Activated T-cell treated with anti-CD3 and anti-CD28 coated beads, Interleukin-2, amount 50 U/mL, for 4 hours (primary cell): ENCODE measurements at places on chromosomes 1 and 21. TPM values are rescaled to one million over a fixed set of nuclear protein-coding genes. Genes with fewer than 3 reads are reported as not detected.
A peak's percentile ranks its signal among the peaks of the same experiment; 100 is the strongest.

Gene FTCD
- total RNA-seq: 0.71 TPM

Gene INSRR
- total RNA-seq: not detected

Gene RAP1GAP
- 1.2 TPM for total RNA-seq

Gene GBP5
- 177 TPM for total RNA-seq

- no peak for DNase-seq
Observed at GRCh38 chr1:18158714-18159113, 51.1 kb downstream of the IGSF21 start.

DNA sequence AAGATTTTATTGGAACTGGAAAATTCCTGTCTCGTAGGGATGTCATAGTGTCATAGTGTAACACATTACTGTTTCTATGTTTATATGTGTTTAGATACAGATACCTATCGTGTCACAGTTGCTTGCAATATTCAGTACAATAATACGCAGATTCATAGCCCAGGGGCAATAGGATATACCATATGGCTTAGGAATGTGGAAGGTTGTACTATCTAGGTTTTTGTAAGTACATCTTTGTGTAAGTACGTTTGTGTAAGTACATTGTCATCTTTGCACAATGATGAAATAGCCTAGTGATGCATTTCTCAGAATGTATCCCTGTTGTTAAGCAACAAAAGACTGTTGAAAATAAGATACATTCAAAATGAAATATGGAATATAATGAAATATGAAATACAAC is 68.9 kb downstream of the CAMTA1 start:
- DNase-seq: no peak

GRCh38 chr1:205211839-205212536 is 486 bp upstream of the DSTYK start:
- DNase-seq: no peak

DNA sequence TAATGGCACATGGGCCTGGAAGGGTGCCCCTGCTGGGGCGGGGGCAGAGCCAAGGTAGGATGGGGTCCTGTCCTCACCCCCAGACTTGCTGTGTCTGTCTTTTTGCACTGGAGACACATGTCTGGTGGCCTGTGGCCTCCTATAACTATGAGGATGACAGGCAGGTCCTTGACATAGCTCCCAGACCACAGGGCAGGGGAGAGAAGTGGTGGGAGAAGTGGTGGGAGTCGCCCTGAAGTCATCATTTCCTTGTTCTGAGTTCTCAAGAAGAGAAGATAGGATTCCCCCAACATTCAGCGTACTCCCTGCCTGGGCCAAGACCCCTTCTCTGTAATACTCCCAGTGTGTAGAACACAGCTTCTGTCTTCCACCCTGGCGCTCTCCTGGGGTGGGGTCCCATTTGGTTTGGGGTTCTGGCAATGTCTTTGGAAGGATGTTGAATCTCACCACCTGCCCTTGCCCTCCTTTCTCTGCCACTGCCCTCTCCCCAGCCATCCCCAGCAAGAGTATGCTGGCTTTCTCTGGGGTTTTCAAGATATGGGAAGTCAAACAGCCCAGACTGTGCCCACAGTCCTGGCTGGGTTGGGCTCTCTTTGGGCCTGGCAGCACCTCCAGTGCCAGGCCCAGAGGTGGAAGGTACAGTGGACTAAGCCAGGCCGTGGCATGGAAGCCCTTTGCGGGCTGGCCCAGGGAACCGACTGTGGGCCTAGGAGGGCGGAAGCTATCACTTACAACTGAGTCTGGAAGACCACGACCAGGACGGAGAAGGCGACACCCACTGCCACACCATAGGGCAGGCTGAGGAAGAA is 19.4 kb downstream of the SLC26A9 start:
- no peak for DNase-seq

DNA sequence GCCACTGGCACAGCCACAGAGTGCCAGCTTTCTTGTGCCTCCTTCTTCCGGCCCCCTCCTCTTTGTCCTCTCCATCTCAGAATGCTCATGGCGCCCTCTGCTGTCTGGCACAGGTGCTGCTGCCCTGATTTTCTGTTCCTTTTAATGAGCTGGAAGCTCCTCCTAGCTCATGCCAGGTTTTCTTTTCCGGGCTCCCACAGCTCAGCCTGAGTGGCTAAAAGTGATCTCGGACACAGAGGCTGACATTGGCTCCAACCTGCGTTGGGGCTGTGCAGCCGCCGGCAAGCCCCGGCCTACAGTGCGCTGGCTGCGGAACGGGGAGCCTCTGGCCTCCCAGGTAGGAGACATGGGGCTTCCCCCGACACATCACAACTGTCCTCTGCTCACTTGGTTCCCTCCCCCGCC is 18.7 kb downstream of the CNTN2 start:
- DNase-seq: peak; percentile 58

DNA sequence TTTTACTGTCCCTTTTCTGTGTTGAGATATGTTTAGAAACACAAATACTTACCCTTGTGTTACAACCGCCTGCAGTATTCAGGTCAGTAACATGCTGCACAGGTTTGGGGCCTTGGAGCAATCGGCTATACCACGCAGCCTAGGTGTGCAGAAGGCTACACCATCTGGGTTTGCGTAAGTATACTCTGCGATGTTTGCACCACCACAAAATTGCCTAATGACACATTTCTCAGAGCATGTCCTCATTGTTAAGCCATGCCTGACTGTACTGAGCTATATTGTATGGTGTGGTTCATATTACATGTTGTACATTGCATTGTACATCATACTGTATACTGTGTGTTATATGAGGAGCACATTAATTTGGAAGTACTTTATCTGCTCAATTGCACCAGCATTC is 247.4 kb downstream of the RHOU start:
- DNase-seq: no peak

- no peak for DNase-seq
Observed at GRCh38 chr1:18536915-18537314, 56.2 kb downstream of the KLHDC7A start.

DNA sequence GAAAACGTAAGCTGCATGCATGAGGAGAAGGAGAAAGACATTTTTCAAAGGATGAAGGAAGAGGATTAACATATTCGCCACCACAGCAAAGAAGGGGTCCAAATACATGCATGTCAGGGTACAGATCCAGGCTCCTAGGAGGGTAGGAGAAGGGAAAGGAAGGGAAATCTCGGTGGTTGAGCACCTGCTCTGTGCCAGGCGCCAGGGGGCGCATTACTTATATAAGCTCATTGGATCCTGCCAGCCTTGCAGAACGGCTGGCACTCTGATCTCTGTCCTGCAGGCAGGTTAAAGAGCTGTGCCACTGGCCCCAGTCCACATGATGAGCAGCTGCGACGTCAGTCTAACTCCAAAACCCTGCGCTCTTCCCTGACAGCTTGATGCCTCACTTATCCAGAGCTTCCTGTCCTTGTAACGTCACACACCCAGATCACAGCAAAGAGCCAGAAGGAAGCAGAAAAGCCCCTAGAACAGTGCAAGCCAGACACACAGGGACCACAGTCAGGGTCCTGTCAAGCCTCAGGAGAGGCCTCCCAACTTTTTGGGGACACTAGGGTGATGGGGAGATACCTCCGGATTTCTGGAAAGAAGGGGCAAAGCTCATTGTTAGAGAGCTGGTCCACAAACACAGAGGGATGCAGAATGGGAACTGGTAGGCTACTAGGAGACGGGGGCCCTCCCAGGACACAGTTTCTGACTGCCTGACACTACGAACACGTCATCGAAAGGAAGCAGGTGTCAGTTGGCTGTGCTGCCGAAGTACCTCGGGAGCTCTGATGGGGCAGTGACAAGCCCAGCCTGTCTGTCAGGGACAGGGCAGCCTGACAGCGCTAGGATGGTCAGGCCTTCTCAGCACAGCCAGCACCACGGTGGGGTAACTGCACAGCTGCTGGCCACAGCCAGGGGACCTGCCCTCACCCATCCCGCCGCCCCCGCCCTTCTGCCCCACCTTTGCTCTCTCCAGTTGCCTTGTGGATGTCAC is 99.1 kb downstream of the BEND5 start:
- peak; percentile 6 for DNase-seq

GRCh38 chr1:6133146-6133895 is 46.8 kb downstream of the CHD5 start:
- no peak for DNase-seq

DNA sequence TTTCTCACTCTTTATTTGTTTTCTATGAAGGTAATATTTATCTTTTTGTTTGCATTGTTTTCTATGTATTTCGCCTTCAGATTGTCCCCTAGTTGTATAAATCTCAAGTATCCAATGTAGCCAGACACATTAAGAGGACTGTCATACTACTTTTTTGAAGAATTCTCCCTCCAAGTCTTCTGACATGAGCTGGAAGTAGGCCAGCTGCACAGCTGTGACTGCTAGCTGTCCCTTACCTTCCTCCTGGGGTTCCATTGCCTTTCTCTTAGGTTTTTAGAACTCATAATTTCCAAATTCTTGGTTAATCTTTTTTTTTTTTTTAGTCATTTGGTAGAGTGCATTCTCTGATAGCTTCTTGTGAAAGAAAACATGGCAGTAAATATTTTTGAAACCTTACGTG is 46.2 kb downstream of the MTR start:
- no peak for DNase-seq

DNA sequence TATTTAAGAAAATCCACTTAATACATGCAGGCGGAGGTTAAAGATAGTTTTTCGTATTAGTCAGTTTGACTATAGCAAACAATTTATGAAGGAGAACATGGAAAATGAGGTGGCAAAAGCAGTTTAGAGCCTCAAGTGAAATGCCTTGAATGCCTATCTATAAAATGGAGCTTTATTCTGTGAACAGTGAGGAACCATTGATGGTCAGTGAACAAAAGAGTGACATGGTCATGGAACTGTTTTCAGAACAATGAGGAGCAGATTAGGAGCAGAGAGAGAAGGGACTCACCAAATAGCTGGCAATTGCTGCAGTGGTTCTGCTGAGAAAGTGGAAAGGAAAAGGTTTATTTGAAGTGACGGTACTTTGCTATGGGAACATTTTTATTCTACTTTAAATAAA is 299.8 kb downstream of the DUSP10 start:
- no peak for DNase-seq

- no peak for DNase-seq
Observed at GRCh38 chr1:71046891-71047634, 553 bp downstream of the PTGER3 start.

- DNase-seq: no peak
Observed at GRCh38 chr1:29469457-29469856, 233.1 kb downstream of the PTPRU start.

DNA sequence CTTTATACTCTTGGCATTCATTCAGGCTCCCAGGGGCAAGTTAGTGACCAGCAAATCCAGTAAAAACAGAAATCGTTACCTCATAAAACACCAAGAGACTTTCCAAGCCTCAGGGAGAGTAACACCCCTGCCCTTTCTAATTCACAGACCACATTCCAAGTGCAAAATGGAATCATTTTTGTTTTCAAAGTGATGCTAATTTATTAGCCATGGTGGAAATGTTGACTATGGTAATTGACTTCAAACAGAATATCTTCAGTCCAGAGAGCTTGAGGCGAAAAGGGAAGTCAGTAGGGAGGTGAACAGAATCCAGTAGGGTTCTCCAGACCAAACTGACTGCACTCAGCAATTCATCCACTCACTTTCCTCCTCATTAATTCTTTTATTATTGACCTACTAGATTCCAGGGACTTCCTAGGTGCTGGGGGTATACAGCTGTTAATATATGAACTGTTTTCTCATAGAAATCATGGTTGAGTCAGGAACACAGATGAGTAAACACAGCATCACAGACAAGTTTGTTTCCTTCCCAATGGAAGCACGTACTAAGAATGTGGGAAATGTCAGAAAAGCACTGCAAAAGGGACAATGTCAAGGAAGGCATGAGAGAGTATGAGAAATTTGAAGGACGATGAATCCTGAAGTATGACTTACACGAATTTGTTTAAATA is 388.5 kb upstream of the C1orf87 start:
- no peak for DNase-seq

DNA sequence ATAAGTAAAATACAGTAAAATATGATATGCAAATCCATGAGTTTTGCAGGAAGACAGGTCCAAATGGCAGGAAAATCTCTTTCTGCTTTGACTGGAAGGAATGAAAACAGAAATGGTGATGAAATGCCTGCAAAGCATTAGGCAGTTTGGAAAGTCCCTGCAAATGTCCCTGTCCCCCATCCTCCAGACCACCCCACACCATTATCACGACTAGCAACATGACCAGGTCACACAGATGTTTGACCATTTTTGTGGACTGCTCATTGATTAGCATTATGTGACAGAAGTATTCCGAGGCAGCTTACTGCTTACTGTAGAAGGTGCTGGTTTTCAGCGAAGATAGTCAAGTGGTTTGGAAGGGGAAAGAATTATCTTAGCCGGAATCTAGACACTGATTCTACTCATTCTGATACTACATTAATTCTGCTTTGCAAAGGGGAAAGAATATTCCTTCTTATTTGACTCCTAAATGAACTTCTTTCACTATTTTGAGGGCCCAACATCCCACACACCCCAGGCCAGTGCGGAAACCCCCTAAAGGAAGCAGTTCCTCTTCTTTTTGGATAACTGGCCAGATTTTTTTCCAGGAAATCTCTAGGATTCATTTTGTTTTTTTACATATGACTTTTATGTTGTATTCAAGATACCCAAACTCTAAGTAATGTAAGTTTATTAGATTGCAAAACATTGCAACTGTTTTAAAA is 9.5 kb upstream of the CR2 start:
- no peak for DNase-seq
